ENCODE measurements at places on chromosomes 16 and 17. TPM values are rescaled to one million over a fixed set of nuclear protein-coding genes. Genes with fewer than 3 reads are reported as not detected.

- no peak for DNase-seq
Observed at GRCh38 chr16:50473356-50473945, 74.7 kb upstream of the NKD1 start.

DNA sequence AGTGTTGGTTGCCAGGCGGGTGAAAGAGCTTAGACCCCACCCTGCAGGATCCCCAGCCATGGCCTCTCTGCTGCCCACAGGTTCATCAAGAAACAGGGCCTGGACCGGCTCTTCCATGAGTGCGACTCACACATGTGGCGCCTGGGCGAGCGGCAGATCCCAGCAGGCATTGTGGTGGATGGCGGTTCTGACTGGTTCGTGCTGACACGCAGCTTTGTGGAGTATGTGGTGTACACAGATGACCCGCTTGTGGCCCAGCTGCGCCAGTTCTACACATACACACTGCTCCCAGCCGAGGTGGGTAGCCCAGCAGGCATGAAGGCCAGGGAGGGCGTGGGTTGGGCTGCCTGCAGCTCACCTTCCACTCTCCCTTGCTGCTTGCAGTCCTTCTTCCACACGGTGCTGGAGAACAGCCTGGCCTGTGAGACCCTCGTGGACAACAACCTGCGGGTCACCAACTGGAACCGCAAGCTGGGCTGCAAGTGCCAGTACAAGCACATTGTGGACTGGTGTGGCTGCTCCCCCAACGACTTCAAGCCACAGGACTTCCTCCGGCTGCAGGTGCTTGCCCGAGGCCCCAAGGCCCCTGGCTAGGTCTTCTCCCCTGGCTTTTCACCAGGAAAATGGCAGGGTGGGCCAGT lies 9.9 kb downstream of the XYLT2 start:
- DNase-seq: no peak

GRCh38 chr16:74296104-74296431 lies 546 bp upstream of the PSMD7 start:
- no peak for DNase-seq

The BRICD5 gene
- 15.2 TPM for total RNA-seq

The CLEC18A gene
- total RNA-seq: 3.6 TPM

The FBXO39 gene
- total RNA-seq: 0.23 TPM
